ENCODE measurements at places on chromosomes 13 and 19. TPM values are rescaled to one million over a fixed set of nuclear protein-coding genes. Genes with fewer than 3 reads are reported as not detected.

PSG3 gene
- not detected for total RNA-seq

CYP2S1 gene
- total RNA-seq, result 1.3 TPM

ZBTB32 gene
- not detected for total RNA-seq

SIGLEC9 gene
- total RNA-seq, result not detected

NFKBIB gene
- 17.4 TPM for total RNA-seq

SLITRK6 gene
- 0.50 TPM for total RNA-seq

NCAN gene
- not detected for total RNA-seq

DAND5 gene
- total RNA-seq, result not detected

SPRED3 gene
- 0.84 TPM for total RNA-seq

NANOS3 gene
- not detected for total RNA-seq

CYP4F12 gene
- total RNA-seq, result not detected

ONECUT3 gene
- total RNA-seq, result not detected

F7 gene
- total RNA-seq, result not detected

ALOX5AP gene
- not detected for total RNA-seq

KLK15 gene
- total RNA-seq, result not detected
